BJ (cell line): ENCODE measurements at places on chromosomes 12 and 14. TPM values are rescaled to one million over a fixed set of nuclear protein-coding genes. Genes with fewer than 3 reads are reported as not detected.

The GPX2 gene
- 0.15 TPM in 1 of 2 replicates, not detected in the other for polyA plus RNA-seq

The OR4K1 gene
- polyA plus RNA-seq, result not detected in 2 replicates

The KRT83 gene
- polyA plus RNA-seq, result 0.07 and 0.10 TPM in 2 replicates

The RPGRIP1 gene
- polyA plus RNA-seq, result not detected in 2 replicates

The EFCAB11 gene
- polyA plus RNA-seq, result 2.2 and 7.3 TPM in 2 replicates

The PLEKHG7 gene
- polyA plus RNA-seq, result not detected in 2 replicates

The CPSF2 gene
- 14.2 and 35.7 TPM in 2 replicates for polyA plus RNA-seq

The GALNT6 gene
- polyA plus RNA-seq, result 27.7 and 47.1 TPM in 2 replicates

The ASCL1 gene
- polyA plus RNA-seq, result 0.07 TPM in 1 of 2 replicates, not detected in the other

The FUT8 gene
- 14.7 and 23.0 TPM in 2 replicates for polyA plus RNA-seq

The GOLGA5 gene
- polyA plus RNA-seq, result 29.7 and 52.2 TPM in 2 replicates

The KRT73 gene
- not detected in 2 replicates for polyA plus RNA-seq

The RAD9B gene
- 0.33 and 0.69 TPM in 2 replicates for polyA plus RNA-seq

The TAS2R46 gene
- polyA plus RNA-seq, result 0.09 and 0.11 TPM in 2 replicates

The LGR5 gene
- polyA plus RNA-seq, result 0.09 and 0.23 TPM in 2 replicates

The KCNA5 gene
- polyA plus RNA-seq, result not detected in 2 replicates

The TC2N gene
- 0.05 and 0.18 TPM in 2 replicates for polyA plus RNA-seq

The C14orf180 gene
- polyA plus RNA-seq, result not detected in 2 replicates

The SLC15A4 gene
- polyA plus RNA-seq, result 21.8 and 23.8 TPM in 2 replicates

The PLEKHH1 gene
- 0.16 and 0.53 TPM in 2 replicates for polyA plus RNA-seq

The OR4E2 gene
- not detected in 2 replicates for polyA plus RNA-seq

The CEBPE gene
- not detected in 2 replicates for polyA plus RNA-seq

The TMEM132C gene
- not detected in 2 replicates for polyA plus RNA-seq

The PTGDR gene
- polyA plus RNA-seq, result not detected in 2 replicates

The KNTC1 gene
- 12.5 and 13.6 TPM in 2 replicates for polyA plus RNA-seq

The PLBD1 gene
- 0.38 and 0.51 TPM in 2 replicates for polyA plus RNA-seq

The CACNA1C gene
- polyA plus RNA-seq, result 10.2 and 14.7 TPM in 2 replicates
